ENCODE measurements at places on chromosomes 3 and 15. TPM values are rescaled to one million over a fixed set of nuclear protein-coding genes. Genes with fewer than 3 reads are reported as not detected.

The SERPINI2 gene
- not detected for total RNA-seq

The DPPA2 gene
- not detected for total RNA-seq

The CNTN4 gene
- total RNA-seq, result 0.14 TPM

The AMIGO3 gene
- 0.07 TPM for total RNA-seq

The STXBP5L gene
- total RNA-seq, result not detected
